ENCODE measurements at places on chromosomes 3 and 15.
A peak's percentile ranks its signal among the peaks of the same experiment; 100 is the strongest.

- peak; percentile 52 for DNase-seq
These were observed 806.6 kb downstream of the SQOR start for GRCh38 chr15:46441294-46442062.

GRCh38 chr3:156687023-156687422, 12.6 kb downstream of the TIPARP start:
- DNase-seq, result no peak

- no peak for DNase-seq
These were observed 26.5 kb downstream of the LYSMD4 start for GRCh38 chr15:99706557-99707303.

DNA sequence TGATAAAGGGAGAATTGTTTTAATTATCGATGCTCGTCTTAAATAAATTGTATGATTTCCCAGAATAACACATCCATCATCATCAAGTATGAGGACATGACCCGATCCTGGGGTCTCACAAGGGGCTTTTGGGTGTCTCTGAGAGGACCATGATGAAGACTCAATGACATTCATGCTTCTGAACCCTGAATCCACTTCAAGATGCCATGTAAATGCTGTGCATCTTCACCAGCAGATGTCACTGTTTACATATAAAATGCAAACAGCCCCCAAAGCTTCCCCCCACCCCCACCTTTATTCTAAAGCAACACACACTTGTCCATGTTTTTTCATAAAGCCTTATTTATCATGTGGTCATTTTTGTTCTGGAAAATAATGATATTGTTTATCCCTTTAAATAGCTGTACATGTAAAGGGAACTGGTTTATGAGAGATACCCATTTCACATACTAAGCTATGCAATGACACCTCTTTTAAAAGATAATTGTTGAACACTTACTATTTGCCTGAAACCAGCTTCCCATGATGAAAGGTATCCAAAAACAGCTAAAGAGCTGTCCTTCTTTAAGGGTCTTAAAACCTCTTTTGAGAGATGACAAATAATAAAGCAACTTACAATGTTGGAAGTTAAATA, 69.7 kb upstream of the UBE3A start:
- peak; percentile 34 for DNase-seq

GRCh38 chr3:68256635-68257223, 602.3 kb upstream of the SUCLG2 start:
- DNase-seq, result peak; percentile 19

DNA sequence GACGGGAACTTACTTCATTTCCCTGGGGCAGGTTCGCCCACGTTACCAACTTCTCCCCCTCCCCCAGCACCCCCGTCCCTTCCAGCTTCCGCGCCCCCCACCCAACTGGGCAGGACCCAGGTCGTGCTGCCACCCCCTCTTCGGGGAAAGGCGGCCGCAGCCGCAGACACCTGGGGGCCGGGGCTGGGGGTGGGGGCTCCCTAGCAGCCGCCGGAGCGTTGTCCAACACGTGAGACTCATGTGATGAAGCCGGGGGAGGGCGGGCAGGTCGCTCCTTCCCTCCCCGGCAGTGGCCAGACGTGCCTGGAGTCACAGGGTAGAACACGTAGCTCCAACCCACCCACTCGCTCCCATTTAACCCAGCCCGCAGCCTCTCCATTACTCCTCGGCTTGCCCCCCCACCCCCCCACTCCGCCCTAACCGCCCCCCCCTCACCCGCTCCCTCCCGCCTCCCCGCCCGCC, 240 bp upstream of the BHLHE40 start:
- DNase-seq, result peak; percentile 93

DNA sequence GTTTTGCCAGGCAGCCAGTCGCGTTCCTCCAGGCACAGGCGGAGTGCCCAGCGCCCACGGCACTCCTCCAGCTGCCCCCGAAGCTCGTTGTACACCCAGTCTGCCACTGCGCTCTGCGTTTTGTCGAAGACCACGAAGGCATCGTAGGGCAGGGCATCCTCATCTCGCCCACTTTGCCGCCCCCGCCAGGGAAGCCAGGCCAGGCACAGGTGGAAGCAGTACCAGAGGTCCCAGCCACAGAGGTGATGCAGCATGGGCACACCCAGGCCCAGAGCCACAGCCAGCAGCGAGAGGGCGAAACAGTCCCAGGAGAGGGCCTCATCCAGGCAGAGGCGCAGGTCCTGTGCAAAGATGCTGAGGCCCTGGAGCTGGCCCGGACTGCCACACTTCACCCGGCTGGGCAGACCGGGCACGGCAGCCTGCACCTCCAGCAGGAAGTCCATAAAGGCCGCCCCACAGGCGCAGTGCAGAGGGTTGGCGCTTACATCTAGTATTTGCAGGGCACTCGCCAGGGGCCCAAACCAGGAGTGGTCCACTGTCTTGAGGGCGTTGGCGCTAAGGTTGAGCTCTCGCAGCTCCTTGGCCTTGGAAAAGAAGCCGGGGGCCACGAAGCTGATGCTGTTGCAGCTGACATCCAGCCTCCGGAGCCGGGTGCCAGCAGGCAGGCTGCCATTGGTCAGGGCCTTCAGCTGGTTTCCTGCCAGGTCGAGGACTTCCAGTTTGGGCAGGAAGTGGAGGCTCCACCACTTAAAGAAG, 3.7 kb downstream of the TLR9 start:
- DNase-seq, result no peak

- DNase-seq, result no peak
These were observed 51.1 kb upstream of the SPATA12 start for GRCh38 chr3:57009367-57009766.

- no peak for DNase-seq
These were observed 267.0 kb downstream of the PLCL2 start for GRCh38 chr3:17151598-17152373.

GRCh38 chr3:71680603-71681002, 44.6 kb downstream of the EIF4E3 start:
- DNase-seq, result no peak

- DNase-seq, result peak; percentile 55
These were observed 138.0 kb downstream of the FBN1 start for GRCh38 chr15:48507416-48508065.

GRCh38 chr3:178393824-178394223, 142.4 kb upstream of the KCNMB2 start:
- DNase-seq, result peak; percentile 15

DNA sequence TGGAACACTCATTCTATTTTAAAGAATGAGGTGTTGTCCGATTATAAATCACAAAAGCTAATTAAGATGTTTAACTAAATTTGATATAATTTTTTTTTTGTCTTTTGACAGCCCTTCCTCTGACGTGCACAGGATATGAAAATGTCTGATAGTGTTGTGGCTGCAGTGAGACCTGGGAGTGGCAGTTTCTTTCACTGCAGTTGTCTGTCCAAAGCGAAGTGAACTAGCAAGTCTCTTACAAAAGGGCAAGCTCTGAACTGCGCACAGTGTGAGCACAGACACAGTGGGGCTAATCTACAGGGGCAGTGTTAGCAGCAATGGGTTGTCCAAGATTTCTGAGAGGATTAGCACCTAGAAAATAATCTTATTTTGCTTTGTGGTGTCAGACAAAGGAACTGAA, 29.1 kb upstream of the MYRIP start:
- DNase-seq, result no peak

DNA sequence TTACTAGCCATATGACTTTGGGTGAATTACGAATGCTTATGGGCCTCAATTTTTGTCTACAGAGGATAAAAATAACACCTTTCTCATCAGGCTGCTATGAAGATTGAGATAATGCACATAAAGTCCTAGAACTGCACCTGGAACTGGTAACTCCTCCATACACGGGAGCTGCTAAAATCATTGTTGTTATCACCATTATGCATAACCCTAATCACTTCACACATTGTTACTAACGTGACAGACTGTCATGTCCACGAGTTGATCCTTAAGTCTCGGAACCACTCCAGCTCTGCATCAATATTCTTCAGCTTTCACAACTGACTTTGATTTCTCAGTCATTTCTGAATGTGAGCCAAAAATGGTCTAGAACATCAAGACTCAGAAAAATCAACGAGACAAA, 64.1 kb downstream of the RFTN1 start:
- no peak for DNase-seq

DNA sequence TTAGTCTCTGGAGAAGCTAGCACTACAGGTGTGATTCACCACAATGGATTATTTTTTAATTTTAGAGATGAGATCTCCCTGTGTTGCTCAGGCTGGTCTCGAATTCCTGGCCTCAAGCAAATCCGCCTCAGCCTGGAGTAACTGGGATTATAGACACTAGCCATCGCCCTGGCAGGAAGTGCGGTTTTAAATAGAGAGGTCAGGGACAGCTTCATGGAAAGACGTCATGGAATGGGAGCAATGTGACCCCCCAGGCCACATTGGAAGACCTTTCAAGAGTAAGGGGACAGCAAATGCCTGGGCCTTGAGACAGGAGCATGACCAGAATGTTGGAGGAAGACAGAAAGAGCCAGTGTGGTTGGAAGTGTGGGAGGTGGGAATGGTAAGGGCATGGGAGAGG, 2.2 kb upstream of the ISG20 start:
- DNase-seq, result no peak

- DNase-seq, result peak; percentile 48
These were observed 12.9 kb downstream of the B3GNT5 start for GRCh38 chr3:183265834-183266417.

DNA sequence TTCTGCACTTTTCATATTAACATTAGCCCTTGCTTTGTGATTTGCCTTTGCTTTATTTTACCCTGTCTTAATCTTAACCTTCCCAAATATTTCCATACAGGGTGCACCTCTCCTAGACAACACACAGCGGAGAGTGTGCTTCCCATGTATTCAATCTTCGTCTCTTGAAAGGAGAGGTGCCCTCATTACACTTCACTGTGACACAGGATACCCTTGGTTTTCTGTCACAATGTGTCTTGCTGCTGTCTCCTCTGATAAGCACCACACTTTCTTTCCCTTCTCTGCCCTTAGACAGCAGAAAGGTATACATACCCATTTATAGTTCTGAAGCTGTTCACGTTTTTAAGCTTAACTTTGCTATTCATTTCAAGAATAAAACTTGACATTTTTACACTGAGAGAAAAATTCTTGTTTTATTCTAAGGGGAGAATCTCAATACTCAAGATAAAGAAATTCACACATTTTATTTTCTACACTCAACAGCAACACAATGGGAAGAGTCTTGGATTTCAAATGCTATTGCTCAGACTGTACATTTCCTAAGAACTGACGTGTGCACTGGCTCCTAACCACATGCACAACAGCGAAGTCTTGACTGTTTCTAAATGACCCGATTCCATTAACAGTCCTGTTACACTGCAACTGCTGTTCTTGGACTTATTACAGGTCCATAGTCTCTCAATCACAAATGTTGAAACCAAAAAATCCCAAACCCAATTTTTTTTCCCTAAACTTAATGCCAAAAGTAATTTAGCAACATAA, 21.1 kb downstream of the ZXDC start:
- DNase-seq, result no peak

DNA sequence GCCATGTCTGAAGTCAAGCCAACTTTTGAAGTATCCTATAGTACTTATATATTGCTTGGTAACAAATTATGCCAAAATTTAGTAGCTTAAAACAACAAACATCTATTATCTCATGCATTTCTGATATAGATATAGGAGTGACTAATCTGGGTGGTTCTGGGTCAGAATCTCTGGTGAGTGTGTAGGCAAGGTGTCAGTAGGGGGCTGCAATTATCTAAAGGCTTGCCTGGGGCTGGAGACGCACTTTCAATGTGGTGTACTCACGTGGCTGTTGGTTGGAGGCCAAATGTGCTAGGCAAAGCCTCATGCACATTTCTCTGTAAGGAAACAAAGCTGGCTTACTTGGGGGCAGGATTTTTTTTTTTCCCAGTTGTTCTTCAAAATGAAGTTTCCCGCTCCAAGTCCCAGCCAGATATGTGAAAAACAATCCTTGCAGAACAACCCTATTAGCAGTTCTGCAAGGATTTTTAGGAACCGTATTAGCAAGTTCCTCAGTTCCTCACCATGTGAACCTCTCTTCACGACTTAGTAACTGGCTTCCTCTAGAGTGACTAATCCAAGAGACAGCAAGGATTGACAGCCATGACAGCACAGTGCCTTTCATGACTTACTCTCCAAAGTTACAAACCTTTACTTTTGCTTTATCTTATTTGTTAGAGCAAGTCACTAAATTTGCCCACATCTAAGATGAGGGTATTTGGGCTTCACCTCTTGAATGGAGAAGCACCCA, 25.8 kb downstream of the GREM1 start:
- no peak for DNase-seq

DNA sequence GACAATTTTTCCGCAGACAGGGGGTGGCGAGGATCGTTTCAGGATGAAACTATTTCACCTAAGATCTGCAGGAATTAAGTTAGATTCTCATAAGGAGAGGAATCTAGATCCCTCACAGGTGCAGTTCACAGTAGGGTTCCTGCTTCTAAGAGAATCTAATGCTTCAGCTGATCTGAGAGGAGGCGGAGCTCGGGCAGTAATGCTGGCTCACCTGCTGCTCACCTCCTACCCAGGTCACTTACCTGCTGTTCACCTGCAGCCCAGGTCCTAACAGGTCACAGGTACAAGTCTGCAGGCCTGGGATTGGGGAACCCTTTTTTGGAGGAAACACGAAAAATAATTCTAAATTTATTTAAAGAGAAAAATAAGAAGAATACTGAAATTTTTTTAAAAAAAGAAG, 406.8 kb downstream of the MCTP2 start:
- no peak for DNase-seq

DNA sequence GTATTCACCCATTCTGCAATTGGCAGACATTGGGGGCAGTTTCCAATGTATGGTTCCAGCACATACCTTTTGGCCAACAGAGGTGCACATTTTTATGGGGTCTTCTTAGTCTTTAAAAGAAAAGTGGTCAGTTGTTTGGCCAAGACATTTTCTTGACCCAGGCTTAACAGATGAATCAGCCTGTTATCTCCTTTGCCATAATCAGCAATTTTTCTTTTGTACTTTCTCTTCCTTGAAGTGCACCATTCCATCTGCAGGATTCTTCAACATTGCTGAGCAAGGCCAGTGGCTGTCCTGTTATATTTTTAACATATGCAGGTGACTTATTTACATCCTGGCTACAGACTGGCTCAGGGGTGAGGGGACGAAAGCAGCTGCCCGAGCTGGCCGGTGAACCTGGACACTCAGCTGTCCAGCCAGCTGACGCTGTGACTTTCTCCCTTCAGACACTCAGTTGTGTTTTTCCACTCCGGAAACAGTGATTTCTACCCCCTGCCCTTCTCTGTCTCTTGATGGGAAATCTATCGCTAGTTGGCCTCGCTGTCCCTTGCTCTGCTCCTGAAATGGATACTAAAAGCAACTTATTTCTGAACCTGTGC, 96.5 kb upstream of the TNFAIP8L3 start:
- DNase-seq, result no peak

DNA sequence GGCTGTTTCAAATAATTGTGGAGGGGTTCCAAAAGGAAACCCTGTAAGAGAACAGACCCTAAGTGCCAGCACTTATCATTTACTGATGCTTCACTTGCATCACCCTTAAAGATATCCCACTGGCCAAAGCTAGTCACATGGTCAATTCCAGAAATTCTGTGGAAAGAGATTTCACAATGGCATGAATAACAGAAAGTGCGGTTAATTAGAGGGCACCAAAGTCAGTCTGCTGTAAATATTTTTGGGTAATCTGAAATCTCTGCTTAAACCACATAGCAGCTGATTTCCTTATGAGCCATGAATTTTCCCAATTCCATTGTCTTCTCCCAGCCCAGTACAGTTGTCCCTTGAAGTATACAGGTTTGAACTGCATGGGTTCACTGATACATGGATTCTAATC, 346.1 kb downstream of the SI start:
- no peak for DNase-seq

All from ACHN (cell line).